AG04449 (cell line): ENCODE measurements at places on chromosomes 5 and 9.

GRCh38 chr5:95471942-95472341 is 80.8 kb downstream of the FAM81B start:
- peak; percentile 23 for DNase-seq

GRCh38 chr5:66769839-66770617 is 173.8 kb downstream of the MAST4 start:
- no peak for DNase-seq

- DNase-seq = no peak
Measured at GRCh38 chr5:127229185-127229889, 61.3 kb upstream of the MEGF10 start.

DNA sequence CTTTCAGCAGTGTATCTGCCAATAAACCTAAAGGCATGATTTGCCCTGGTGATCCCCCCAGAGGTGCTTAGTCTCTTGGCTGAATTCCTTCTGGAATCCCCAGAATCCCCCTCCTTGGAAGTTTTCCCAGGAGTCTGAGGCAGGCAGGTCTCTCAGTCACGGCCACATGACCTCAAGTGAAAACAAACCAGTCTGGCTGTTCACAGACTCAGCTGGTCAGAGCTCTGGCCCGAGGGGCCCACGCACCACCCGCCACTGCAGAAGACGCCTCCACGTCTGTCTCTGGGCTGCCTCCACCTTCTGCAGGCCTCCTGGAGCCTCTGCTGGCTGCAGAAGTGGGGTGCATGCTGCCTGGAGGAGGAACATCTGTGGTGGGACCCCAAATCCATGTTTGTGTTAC is 52.5 kb downstream of the HRH2 start:
- no peak for DNase-seq

DNA sequence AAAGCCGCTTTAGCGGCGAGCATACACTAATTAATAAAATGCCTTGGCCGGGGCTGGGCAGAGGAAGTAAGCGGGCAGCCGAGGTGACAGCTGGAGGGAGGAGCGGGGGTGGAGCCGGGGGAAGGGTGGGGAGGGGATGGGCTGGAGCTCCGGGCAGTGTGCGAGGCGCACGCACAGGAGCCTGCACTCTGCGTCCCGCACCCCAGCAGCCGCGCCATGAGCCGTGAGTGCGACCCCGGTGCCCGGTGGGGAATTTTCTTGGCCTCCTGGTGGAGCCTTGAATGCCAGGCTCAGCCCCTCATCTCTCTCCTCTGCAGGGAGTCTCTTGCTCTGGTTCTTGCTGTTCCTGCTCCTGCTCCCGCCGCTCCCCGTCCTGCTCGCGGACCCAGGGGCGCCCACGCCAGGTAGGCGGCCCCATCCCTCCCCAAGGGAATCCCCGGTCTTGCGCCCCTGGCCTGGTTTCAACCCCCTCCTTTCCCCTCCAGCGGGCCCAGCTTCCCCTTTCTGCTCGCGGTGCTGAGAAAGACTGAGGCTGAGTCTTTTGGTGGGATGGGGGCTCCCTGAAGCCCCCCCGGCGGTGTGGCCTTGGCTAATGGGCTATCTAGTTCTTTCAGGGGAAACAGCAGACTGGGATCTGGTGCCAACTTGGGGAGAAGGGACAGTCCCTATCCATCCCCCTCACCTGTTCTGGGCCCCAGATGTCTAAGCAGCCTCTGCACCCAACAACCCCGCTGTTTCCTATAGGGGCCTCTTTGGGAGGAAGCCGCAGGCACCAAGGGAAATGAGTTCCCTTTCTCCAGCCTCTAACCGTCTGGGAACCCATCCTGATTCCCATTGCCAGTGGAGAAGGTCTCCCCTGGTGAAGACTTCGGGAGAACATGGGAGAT is at the start of gene PTGS1:
TSS of gene PTGS1 (plus strand) at position 156 of the 887 bp plus-strand sequence. CDS start at position 217, 61 bp downstream.
- DNase-seq = no peak

DNA sequence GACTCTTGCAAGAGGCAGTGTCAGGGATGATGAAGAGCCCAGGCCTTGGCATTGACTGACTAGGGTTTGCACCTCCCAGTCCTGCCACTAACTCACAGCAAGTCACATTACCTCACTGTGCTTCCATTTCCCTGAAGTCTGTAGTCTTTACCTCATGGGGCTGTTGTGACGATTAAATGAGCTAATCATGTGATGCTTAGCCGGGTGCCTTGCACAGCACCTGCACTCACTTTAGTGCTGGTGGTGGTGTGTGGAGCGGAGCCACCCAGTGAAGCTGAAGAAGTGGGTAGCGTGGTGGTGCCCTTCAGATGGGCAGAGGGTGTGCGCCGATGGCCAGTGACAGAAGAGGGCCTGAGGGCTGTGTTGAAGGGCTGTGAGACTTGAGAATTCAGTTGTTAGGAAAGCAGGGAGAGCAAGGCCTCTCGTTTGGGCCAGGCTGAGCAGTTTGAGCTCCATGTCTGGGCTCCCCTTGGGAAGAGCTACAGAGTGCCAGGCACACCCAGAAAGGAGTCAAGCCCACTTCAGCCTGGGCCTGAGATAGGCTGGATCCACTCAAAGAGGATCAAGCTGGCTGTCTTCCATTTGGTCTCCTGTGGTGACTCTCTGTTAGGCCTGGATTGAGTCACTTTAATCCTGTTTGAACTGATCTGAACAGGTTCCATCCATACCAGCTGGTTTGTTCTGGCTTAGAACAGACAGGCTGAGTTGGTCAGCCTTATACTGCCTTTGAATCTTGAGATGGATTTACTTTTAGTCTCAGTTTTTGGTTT is 42.5 kb downstream of the RALGPS1 start:
- DNase-seq = no peak

- no peak for DNase-seq
Measured at GRCh38 chr5:74966141-74967026, 86.0 kb downstream of the GCNT4 start.

DNA sequence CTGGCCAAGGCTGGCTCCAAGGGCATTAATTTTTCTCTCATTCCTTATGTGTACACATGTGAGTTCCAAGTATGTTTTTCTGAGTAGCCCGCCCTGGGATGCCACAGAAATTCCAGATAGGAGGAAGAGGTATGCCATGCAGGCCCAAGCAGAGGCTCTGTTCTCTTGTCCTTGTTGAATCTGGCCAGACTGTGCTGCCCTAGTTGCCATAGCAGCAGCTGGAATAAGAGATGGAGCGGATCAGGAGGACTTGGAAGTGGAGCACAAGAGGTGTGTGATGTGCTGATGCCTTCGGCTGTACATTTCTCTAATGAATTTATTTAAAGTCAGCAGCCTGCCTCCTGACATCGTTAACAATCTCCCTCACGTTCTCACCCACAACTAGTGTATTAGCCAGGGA is 235.6 kb upstream of the RPS23 start:
- DNase-seq = no peak

DNA sequence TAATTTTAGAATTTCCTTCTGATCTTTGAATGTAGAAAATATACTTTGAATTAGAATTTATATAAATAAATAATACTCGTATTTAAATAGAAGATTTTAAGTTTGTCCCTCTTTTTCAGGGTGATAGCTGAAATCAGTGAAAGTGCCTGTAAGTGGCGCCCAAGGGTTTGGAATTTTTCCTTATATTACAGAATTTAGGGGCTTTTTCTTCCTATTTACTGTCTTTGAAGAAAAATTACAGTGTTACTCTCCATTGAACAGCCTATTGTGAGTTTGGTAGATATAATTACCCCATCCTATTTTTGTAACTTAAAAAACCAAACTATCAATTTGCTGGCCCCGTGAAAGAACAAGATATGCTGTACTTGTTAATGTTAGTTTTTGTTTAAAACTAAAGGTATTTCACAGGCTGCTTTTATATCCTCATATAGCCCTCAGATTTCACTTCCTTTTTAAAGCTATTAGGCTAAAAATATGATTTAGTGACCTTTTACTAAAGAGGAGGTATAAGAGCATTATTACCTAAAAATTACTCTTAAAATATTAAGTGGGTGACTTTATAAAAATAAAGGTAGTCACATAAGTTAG is 3.2 kb downstream of the MAP3K1 start:
- DNase-seq = no peak

DNA sequence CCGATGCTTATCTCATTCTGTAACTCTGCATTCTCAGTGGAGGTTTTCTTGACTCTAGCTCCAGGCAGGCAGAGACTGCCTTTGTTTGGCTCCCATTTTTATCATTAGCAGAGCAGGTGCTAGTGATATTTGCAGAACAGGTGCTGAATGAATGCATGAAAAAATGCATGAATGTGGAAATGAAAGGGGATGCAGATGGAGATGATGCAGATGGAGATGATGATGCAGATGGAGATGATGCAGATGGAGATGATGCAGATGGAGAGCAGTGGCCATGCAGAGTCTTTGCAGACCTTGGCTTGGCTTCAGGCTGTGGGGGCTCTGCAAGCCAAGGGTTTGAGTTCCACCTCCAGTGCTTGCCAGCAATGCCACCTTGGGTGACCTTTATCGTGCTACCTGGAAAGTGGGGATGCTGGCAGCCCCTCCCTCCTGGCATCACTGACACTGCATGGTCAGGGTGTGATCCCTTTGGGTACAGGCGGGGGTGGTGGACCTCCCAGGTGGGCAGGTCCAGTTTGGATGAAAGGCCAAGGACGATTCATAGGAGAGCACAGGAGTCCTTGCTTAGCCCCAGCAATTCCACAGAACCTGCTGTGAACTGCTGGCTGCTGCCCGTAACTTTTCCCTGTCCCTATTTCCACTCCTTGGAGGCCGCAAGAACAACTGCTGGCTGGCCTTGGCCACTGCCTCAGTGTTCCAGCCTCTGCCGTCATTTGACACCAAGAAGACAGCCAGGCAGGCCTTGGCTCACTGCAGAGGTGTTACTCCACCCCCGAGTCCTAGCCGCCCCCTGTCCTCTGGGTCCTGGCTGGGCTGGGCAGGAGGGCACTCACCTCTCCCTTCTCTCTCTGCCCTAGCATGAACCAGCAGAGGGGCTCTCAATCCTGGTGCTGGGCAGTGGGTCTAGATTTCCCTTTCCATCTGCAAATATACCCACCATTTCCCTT is 33.0 kb downstream of the ERGIC1 start:
- DNase-seq = no peak

DNA sequence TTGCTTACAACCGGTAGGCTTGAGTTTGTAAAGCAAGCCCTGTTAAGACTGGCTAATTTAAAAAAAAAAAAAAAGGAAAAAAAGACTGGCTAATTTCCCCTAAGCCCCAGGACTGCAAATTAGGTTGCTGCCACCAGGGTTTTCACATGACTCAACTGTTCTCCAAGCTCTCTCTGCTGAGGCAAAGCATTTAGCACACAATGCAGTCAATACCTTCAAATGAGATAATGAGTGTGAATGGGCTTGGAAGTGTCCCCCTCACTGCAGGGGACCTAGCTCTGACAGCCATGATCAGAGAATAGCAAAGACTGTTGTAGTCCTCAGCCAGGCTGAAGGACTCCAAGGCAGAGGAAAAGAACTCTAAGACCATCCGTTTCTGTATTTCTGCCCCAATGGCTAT is 42.8 kb upstream of the ZSWIM6 start:
- no peak for DNase-seq

- no peak for DNase-seq
Measured at GRCh38 chr9:89888677-89889076, 283.9 kb downstream of the GADD45G start.

DNA sequence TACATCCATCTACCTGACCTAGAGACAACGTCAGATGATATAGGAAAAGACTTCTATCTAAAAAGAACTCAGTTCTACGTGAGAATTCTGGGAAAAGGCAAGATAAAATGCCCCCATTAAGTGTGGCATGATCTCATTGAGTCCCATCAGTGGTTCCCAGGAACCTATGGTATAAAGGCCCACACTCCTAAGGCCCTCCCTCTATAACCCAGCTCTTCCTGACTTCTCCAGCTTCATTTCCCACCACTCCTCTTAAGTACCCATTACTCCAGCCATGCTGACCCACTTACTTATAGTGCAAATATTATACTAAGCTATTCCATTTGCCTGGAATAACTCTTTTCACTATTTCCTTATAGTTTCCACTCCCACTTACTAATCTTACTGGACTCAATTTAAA is 95.4 kb upstream of the NR5A1 start:
- no peak for DNase-seq

GRCh38 chr9:112043423-112043822 is 131.7 kb downstream of the SUSD1 start:
- no peak for DNase-seq

- DNase-seq = no peak
Measured at GRCh38 chr9:129455151-129455995, 165.5 kb downstream of the C9orf50 start.

GRCh38 chr9:94920420-94921091 is 194.1 kb downstream of the AOPEP start:
- DNase-seq = no peak
